ENCODE measurements at places on chromosomes 1 and 21.

DNA sequence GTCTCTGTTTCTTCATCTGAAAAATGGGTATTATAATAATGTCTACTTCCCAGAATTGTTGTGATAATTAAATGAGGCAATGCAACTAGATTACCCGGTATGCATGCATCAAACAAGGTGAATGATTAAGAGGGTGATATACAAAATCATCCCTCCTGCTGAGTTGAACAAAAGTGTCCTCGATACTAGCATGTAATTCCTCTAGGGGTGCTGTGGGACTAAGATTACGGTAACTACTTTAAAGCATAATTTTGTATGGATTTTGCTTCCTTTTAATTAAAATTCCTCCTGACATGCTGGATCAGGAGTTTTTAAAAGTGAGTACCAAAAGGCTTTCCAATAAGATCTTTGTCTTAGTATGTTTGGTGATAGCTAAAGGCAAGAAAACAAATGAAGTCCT, 98.7 kb upstream of the PRMT6 start:
- DNase-seq: no peak

GRCh38 chr1:155978325-155978972, at the start of gene ARHGEF2:
Gene ARHGEF2 (minus strand): TSS chr1:155978547. CDS start chr1:155978427, 120 bp downstream.
- DNase-seq: peak; percentile 66

GRCh38 chr1:166153525-166154314, 13.1 kb downstream of the FAM78B start:
- no peak for DNase-seq

DNA sequence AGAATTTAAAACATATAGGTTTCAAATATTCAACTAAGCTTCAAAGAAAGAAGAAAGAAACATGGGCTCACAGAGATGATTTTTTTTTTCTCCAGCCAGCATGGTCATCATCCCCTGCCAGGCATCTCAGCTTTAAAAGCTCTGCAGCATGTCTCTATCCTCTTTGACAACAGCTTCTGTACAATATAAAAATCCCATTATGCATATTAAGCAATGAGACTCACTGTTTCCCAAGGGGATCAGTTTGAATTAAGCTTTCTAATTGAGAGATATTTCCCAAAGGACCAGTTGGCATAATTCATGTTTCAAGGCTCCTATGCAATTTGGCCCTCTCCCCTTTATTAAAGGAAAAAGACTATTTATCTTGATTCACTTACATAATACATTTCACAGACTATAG, 220.3 kb downstream of the GRIK1 start:
- no peak for DNase-seq

DNA sequence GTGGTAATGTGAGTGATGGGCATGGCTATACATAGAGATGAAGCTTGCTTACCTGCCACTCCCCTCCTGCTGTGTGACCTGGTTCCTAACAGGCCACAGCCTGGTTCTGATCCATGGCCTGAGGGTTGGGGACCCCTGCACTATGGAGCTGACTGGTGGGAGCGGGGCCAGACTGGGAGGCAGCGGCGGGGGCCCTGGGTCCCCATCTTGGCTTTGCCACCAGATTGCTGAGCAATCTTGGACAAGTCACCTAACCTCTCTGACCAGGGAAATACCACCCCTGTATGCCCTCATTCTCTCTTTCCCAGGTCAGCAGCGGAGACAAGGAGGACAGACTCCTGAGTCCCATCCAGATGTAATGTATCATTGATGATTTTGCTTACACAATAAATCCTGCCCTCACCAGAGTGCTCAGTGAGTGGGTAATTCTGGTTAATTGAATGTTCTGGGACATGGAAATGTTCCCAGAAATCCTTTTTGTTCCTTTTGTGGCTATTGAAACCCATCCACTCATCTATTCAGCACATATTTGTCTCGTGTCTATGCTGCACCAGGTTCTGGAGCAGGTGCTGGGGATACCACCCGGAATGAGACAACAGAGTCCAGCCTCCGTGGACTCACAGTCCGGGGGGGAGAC, 4.1 kb upstream of the ARHGEF10L start:
- no peak for DNase-seq

DNA sequence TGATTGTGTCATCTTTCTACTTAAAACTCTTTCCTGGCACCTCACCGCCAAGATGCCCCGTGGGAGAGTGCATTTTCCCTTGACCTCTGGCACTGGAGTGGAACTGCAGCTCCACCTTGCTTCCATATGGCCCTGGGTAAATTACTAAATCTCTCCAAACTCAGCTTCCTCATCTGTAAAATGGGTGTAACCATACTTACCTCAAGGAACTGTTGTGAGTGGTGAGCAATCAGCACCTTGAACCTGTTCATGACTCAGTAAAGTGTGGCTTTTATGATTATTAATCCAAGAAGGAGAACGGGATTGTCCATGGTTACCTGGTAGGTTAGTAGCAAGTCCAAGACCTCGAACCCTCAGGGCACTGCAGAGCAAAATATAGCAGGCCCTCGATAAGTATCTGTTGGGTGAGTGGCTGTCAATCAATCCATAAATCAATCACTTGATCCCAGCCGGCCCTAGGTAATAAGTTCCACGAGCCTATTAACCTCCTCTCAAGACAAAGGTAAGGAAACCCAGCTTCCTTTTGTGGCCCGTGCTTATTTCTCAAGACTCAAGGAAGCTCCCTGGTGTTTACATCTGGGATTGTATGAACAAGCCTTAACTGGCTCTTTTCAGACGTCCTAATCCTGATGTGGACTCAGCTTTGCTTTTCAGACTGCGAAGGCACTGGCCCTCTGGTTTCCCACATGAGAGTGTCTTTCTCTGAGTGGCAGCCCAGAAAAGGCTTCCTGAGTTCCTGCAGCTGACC, 114.0 kb upstream of the GJB5 start:
- DNase-seq: no peak

GRCh38 chr1:66217021-66217420, 316.9 kb upstream of the SGIP1 start:
- no peak for DNase-seq

DNA sequence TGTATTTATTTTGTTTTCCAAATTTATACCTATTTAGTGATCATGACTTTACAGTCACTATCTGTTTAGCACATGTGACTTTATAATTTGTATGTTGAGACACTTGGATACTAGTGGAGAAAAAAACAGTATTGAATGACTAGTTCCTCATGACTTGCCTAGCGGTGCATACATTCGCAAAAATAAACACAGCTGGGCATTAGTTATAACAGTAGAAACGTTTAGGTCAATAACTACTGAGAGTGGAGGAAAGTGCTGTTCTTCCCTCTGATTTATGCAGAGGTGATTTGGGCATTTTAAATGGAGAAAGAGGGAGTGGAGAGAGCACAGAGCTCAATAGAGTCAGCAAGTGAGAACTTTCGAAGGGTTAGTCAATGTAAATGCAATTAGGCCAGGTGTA, 1679.0 kb upstream of the B3GALT2 start:
- no peak for DNase-seq

- no peak for DNase-seq
Measured at GRCh38 chr21:34762786-34763185, 94.0 kb downstream of the CLIC6 start.

DNA sequence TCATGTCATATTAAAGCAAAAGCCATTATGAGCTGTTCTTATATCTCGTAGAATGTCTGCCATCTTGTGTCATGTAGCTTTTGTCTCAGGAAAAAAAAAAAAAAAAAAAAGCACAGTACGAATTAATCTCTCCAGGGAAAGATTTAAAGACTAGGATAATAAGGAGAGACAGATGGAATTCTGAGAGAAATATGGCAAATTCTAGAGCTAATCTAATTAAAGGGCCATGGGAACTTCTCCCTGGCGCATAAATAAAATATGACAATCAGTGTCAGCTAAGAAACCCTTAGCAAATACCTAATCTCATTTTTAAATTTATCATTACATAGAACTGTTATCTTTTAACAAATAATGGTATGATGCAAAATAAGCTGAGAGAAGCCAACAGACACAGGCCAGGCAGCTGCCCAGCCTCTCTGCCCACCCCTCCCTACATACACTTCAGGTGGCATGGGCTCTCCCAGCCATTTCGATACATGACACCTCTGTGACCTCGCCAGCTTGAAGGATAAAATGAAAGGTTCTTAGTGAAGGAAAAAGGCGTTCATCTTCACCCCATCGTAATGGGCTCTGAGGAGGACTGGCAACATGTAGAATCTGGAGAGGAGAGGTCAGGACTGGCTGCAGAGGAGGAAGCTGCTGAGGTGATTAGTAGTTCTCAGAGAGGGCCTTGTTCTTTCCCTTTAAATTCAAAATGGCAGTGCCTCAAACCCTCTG, 39.8 kb downstream of the DISC1 start:
- no peak for DNase-seq

DNA sequence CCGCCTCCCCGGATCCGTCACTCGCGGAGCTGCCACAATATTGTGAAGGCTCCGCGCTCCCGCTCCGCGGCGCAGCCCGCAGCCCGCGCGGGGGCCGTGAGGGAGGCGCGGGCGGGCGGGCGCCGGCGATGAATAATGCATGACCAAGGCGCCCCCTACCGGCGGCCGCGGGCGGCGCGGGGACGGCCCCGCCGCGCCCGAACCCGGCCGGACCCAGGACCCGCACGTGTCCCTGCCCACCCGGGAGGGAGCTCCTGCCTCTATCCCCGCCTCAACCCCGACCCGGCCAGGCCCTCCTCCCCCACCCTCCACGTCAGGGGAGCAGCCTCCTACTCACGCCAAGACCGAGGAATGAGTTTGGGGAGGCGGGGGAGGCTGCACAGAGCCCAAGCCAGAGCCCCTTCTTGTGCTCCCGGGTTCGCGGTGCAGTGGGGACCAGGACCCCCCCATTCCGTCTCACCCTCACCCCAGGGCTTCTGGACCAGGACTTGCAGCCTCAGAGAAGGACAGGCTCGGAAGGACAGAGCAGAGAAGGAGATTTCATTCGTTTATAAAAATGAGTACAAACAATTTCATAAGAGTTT, 70.8 kb upstream of the CASZ1 start:
- DNase-seq: peak; percentile 16

- DNase-seq: no peak
Measured at GRCh38 chr1:219566951-219567947, 45.7 kb downstream of the ZC3H11B start.

- DNase-seq: no peak
Measured at GRCh38 chr1:172686143-172686542, 27.2 kb downstream of the FASLG start.

DNA sequence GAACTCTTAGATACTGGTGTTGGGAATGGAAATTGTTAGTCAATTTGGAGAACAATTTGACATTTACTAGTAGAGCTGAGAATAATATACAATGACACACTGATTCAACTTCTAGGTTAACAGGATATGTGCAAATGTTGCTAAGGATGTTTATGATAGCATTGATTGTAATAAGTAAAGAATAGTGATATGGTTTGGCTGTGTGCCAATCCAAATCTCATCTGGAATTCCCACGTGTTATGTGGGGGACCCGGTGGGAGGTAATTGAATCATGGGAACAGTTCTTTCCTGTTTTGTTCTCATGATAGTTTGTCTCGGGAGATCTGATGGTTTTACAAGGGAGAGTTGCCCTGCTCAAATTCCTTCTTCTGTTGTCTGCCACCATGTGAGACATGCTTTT, 302.4 kb upstream of the TMPRSS15 start:
- DNase-seq: no peak

- no peak for DNase-seq
Measured at GRCh38 chr1:206896261-206896660, 982 bp upstream of the IL24 start.

DNA sequence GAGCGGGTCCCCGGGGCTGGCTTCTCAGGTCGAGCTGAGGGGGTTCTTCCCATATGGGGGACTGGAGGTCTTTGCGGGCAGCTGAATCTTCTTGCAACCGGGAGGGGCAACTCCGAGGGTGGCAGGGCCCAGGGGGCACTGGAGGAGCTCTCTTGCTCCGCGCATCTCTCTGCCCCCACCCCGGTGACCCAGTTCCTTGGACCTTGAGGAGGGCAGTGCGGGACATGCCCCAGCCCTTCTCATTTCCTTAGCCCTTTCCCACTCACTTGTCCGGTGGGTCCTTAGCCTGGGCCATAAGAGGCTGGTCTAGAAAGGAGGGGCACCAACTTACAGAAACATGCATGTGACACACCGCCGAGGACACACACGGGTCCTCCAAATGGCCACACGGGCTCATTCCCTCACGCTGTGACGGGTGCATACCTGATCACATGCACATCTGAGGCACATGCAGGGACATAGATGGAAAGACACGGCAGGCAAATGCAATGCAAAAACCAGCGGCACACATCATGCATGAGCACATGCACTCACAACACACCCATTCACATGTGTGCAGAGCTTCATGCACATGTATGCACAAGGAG, 630 bp downstream of the HPCA start:
- DNase-seq: no peak

DNA sequence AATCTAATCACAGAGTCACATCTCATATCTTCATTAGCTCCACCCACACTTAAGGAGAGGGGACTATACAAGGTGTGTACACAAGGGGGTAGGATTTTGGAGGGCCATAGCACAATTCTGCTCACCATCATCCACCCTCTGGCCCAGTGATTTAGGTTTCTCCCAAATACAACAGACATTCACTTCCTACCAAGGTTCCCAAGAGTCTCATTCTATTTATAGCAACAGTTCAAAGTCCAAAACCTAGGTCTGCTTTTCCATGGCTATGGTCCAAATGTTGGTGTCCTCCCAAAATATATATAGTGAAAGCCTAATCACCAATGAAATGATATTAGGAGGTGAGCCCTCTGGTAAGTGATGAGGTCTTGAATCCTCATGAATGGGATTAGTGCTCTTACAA, 353.2 kb upstream of the PLD5 start:
- no peak for DNase-seq

DNA sequence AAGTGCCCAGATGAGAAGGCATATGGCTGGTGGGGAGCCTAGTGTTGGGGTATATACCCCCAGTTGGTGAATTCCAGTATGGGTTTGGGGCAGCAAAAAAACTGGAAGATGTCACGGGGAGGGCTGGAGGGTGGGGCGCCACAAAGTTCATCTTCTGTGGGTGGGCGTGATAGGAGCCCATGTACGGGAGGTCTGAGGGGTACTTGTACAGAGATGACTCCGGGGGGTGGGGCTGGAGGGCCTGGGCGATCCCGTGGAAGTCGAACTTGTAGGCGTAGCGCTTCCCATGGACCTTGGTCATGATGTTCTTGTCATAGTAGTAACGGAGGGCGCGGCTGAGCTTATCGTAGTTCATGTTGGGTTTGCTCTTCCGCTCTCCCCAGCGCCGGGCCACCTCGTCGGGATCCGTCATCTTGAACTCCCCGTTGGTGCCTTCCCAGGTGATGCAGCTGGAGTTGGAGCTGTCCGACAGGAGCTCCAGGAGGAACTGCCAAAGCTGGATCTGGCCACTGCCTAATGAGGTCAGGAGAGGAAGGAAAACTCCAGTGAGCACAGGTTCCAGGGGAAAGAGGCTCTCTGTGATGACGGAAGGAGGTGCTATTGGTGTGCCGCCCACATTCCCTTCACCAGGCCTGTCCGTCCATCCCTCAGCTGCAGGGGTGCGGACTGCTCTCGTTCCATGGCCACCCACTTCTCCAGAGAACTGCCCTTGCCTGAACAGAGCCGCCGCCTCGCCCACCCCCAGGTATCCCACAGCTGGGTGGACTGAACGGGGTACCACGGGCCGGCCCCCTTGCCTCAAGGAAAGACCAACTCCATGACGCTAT, 114.7 kb downstream of the ERG start:
- no peak for DNase-seq

Data from stimulated activated CD4-positive, alpha-beta T cell treated with anti-CD3 and anti-CD28 coated beads, Interleukin-1b, Interleukin-23, amount 100 ng/mL, for 1 hour (primary cell).